ENCODE measurements at places on chromosomes 5 and 9.

GRCh38 chr9:16112116-16112515 lies 559.3 kb downstream of the CCDC171 start:
- no peak for DNase-seq

GRCh38 chr5:116763987-116764866 lies 189.6 kb upstream of the SEMA6A start:
- peak; percentile 43 for DNase-seq

GRCh38 chr9:79049371-79049770 lies 522.4 kb upstream of the TLE4 start:
- DNase-seq, result no peak

- no peak for DNase-seq
Observed at GRCh38 chr9:122080986-122081385, 12.1 kb downstream of the TTLL11 start.

GRCh38 chr5:66608501-66608900 lies 12.3 kb downstream of the MAST4 start:
- DNase-seq, result no peak

- DNase-seq, result peak; percentile 39
Observed at GRCh38 chr9:129586685-129587084, 34.2 kb downstream of the C9orf50 start.

- no peak for DNase-seq
Observed at GRCh38 chr5:59976342-59976741, 82.8 kb upstream of the PDE4D start.

DNA sequence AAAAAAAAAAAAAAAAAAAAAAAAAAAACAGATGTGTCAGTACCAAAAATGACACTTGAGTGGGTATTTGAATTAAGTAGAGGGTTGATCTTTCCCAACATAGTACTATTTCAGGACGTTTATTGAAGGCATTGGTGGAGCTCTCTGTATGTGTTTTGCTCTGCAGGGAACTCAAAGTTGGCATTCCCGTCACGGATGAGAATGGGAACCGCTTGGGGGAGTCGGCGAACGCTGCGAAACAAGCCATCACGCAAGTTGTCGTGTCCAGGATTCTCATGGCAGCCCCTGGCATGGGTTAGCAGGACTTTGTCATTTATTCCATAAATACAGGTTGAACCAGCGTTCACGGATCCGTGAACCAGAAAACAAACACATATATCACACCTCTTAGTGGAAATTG lies 34.9 kb downstream of the SFXN1 start:
- no peak for DNase-seq

- peak; percentile 49 for DNase-seq
Observed at GRCh38 chr9:94603259-94604160, 9.9 kb upstream of the FBP2 start.

DNA sequence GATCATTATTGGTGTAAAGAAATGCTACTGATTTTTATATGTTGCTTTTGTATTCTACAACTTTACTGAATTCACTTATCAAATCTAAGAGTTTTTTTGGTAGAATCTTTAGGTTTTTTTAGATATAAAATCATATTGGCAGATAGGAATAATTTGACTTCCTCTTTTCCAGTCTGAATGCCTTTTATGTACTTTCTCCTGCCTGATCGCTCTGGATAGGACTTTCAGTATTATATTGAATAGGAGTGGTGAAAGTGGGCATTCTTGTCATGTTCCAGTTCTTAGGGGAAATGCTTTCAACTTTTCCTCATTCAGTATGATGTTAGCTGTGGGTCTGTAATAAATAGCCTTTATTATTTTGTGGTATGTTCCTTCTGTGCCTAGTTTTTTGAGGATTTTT lies 8.3 kb downstream of the AHRR start:
- DNase-seq, result no peak

DNA sequence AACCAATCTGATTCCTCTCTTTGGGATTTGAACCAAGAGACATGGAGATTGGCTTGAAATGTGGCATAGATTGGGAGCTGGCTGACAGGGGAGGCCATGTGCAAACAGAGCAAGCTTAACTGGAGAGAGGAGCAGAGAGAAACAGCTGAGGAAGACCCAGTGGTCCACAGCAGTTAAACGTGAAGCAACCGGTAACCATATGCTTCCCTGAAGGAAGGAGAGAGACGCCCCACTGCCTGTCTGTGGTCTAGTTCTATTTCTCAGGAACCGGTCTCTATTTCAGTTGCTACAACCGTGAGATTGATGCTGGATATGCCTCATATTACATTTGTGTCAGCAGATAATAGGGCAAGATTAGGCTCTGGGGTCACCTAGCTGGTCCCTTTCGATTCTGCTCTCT lies 13.6 kb upstream of the GAS1 start:
- DNase-seq, result no peak

DNA sequence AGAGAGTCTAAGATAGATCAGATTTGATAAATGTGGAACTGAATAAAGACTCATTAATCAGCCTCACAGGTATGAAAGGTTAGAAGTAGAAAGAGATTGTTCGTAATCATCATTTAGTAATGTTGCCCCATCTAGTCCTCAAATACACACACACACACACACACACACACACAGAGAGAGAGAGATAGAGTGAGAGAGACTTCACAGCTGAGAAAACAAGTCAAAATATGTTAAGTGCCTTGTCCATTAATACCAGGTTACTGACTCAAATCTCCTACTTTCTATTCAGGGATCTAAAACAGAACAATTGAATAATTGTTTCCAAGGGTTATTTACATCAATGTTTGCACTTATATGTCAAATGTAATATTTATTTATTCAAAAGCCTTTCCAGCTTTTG lies 284.6 kb downstream of the MRPS30 start:
- no peak for DNase-seq

GRCh38 chr9:24793787-24794186 lies 248.1 kb upstream of the IZUMO3 start:
- peak; percentile 13 for DNase-seq

- DNase-seq, result no peak
Observed at GRCh38 chr5:175658299-175659145, 651 bp downstream of the HRH2 start.

GRCh38 chr5:77990020-77990419 lies 213.9 kb upstream of the TBCA start:
- DNase-seq, result no peak

DNA sequence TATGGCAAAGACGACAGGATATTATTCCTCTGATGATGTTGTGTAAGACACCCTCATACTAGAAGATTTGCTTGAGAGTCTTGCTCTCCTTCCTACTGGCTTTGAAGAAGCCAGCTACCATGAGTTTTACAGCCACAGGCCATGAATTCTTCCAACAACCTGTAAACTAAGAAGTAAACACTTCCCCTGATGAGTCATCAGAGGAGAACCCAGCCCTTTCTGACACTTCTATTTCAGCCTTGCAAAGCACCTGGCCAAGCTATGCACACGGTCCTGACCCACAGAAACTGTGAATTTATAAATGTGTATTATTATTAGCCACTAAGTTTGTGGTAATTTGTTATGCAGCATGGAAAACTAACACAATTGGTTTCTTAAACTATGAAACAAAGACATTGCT lies 288.8 kb upstream of the ADAMTSL1 start:
- no peak for DNase-seq

GRCh38 chr5:139880416-139881142 lies 85.0 kb downstream of the PSD2 start:
- DNase-seq, result no peak

- peak; percentile 76 for DNase-seq
Observed at GRCh38 chr5:43041110-43041668, 1.1 kb upstream of the ANXA2R start.

DNA sequence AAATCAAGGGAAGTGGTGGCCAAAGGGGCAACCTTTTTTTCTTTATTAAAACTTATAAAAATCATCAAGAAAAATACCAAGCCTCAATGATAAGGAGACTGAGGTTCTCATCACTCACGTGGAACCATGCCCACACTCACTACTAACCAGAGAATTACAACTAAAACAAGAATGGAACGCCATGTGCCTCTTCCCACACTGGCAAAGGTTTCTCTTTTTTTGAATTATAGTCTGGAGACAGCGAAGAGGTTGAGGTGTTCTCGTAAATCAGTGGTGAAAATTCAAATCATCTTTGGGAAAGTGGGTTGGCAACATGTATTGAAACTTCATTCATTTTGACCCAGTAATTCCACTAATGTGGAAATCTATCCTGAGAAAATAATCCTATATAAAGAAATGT lies 19.4 kb downstream of the FPGS start:
- DNase-seq, result no peak

GRCh38 chr9:124364141-124364540 lies 51.1 kb downstream of the PSMB7 start:
- no peak for DNase-seq

GRCh38 chr5:154773326-154773725 lies 18.1 kb downstream of the LARP1 start:
- DNase-seq, result no peak

- no peak for DNase-seq
Observed at GRCh38 chr9:130120299-130120587, 52.0 kb upstream of the NCS1 start.

- DNase-seq, result peak; percentile 80
Observed at GRCh38 chr9:77449240-77450084, 198.7 kb downstream of the GNA14 start.

GRCh38 chr5:8953911-8954438 lies 591.9 kb downstream of the SEMA5A start:
- no peak for DNase-seq

DNA sequence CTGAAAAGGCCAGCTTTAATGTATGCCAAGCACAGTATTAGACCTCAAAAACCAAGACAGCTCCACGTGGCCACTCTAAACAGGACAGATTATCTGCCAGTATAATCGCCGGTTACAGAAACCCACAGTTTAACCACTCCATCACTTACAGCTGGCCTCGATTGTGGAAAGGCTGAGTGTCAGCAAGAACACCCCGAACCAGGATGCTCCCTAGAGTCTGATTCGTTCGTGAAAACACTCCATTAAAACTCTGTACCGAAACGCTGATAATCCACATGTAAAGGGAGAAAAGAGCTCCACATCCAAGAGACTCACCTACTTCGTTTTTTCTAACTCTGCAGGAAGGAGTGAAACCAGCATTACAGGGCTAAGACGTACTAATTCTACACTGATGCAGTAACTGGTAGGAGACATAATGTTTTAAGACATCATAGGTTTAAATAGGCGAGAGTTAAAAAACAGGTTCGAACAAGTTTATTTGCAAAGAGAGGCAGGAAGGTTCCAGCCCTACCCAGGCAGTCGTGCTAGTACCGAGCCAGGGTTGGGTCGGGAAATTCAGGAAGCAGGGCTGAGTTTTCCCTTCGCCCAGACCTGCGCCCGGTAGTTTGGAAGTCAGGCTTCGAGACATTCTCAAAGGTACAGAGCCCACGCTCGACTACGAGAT lies 949 bp downstream of the SERINC5 start:
- DNase-seq, result no peak

- no peak for DNase-seq
Observed at GRCh38 chr9:129889122-129889940, 54.1 kb downstream of the USP20 start.

DNA sequence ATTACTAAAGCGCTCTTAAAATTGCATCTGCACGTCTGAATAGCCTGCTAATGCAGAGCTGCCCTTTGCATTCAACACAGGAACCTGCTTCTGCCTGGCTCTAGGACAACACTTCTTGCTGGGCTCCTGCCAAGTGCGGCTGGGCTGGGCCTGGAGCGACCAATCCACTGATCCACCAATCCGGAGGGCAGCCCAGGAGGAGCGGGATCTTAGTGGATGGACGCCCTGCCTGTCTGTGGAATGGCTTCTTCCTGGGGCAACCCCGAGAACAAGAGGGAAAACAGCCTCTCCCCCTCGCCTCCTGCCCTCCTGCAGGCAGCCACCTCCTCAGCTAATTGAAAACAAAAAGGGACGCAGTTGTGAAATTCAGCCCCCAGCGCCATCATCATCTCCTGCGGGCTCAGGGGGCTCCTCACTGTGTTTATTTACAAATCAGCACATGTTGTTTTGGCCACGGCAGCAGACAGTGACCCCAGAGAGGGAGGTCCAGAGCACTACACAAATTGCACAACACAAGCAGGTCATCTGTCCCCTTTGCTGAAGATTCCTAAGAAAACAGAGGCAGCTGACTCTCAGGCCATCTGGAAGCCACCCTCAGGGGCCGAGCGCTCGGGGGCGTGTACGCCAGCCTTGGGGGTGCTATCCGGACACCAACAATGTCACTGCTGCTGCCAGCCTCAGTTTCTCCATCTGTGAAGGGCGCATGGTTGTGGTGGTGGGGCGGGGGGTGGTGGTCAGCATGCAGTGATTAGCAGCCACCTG lies 57.3 kb downstream of the GADD45G start:
- peak; percentile 96 for DNase-seq

DNA sequence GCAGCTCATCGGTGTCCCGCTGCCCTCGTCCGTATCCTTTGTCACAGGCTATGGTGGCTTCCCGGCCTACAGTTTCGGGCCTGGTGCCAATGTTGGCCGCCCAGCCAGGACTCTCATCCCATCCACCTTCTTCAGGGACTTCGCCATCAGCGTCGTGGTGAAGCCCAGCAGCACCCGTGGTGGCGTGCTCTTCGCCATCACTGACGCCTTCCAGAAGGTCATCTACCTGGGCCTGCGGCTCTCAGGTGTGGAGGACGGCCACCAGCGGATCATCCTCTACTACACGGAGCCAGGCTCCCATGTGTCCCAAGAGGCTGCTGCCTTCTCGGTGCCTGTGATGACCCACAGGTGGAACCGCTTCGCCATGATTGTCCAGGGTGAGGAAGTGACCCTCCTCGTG lies 41.9 kb downstream of the COL15A1 start:
- no peak for DNase-seq

GRCh38 chr9:87740209-87740608 lies 14.3 kb downstream of the CTSL start:
- DNase-seq, result no peak

- DNase-seq, result no peak
Observed at GRCh38 chr5:11709021-11709420, 195.2 kb downstream of the CTNND2 start.

- DNase-seq, result no peak
Observed at GRCh38 chr5:179310439-179311090, 34.7 kb downstream of the ADAMTS2 start.

DNA sequence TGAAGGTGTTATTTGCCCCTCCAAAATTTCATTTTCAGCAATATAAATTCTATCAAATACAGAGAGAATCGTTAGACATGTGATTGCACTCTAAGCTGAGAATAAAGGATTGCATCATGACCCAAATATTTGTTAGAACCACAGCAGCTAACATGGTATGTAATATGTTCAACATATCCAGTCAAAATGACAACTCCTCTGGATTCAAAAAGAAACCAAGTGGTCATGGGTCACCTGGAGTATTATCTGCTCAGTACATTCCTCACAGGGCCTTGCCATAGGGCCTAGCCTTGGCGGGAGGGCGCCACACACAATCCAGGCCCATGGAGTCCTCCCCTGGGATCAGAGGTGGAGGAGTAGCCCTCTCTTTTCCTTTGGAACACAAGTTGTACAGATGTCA lies 179.2 kb downstream of the HSD17B3 start:
- peak; percentile 83 for DNase-seq

- no peak for DNase-seq
Observed at GRCh38 chr5:56984445-56984844, 32.5 kb upstream of the MIER3 start.

- DNase-seq, result no peak
Observed at GRCh38 chr9:18215626-18216025, 258.3 kb upstream of the ADAMTSL1 start.
